Fibroblast of lung (primary cell): ENCODE measurements at places on chromosomes 12 and 14. TPM values are rescaled to one million over a fixed set of nuclear protein-coding genes. Genes with fewer than 3 reads are reported as not detected.

LRRIQ1 gene
- total RNA-seq: under 0.01 TPM in 2 replicates

PKP2 gene
- total RNA-seq: under 0.01 TPM in 2 replicates

TEX52 gene
- not detected in 2 replicates for total RNA-seq

GRCh38 chr12:32305163-32305562 is 94.2 kb upstream of the FGD4 start:
- DNase-seq: peak; percentile 61

GRCh38 chr12:76177821-76178220 is 93.3 kb upstream of the NAP1L1 start:
- DNase-seq: no peak

DNA sequence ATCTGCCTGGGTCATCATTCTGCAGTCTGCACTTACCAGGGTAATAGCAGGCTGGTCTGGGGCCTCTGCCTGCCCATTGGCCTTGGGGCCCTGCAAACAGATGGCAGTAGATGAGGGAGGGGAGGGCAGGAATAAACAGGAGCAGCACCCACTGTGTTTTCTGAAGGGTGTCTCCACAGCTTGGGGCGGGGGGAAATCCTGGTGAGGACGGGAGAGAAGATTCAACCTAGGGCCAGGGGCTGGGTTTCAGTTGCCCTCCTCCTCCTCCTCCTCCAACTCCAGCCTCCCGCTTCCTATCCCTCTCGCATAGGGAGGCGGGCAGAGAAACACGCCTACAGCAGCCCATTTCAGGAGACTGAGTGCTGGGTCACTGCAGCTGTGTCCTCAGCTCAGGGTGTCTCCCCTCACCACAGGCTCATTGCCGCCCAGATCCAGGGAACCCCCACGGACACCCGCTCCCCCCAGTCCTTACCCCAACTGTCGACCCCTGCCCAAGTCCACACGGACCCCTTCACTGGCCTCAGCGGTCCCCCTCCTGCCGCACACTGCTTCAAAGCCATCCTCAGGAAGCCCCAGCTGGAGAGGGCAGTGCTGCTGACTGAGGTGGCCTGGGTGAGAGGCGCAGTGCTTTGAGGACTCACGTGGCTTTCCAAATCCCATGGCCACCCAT is 9.1 kb upstream of the KRT80 start:
- DNase-seq: no peak

DNA sequence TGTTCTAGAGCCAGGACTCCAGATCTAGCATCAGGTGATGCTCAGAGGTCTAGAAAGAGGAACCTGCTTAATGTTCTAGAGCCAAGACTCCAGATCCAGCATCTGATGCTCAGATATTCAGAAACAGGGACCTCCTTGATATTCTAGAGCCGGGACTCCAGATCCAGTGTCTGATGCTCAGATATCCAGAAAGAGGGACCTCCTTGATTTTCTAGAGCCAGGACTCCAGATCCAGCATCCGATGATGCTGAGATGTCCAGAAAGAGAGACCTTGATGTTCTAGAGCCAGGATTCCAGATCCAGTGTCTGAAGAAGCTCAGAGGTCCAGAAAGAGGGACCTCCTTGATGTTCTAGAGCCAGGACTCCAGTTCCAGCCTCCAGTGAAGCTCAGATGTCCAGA is 36.9 kb downstream of the MEG3 start:
- no peak for DNase-seq

GRCh38 chr14:94058674-94059138 is 22.3 kb downstream of the DDX24 start:
- DNase-seq: no peak

DNA sequence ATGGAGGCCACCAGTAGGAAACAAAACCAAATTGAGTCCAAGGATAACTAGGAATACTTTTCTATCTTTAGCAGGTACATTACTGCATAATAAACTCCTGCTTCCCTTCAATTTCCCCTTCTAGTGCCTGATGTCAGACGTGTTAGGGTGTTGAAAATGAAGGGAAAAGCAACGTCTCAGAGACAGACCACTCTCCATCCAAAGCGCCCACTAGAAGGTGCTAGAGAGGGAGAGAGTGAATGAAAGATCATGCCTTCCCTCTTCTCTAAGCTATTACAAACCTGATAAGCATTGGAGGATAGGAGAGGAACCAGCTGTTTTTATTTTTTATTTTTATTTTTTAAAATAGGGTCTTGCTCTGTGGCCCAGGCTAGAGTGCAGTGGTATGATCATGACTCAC is 64.1 kb downstream of the ZNF641 start:
- no peak for DNase-seq

DNA sequence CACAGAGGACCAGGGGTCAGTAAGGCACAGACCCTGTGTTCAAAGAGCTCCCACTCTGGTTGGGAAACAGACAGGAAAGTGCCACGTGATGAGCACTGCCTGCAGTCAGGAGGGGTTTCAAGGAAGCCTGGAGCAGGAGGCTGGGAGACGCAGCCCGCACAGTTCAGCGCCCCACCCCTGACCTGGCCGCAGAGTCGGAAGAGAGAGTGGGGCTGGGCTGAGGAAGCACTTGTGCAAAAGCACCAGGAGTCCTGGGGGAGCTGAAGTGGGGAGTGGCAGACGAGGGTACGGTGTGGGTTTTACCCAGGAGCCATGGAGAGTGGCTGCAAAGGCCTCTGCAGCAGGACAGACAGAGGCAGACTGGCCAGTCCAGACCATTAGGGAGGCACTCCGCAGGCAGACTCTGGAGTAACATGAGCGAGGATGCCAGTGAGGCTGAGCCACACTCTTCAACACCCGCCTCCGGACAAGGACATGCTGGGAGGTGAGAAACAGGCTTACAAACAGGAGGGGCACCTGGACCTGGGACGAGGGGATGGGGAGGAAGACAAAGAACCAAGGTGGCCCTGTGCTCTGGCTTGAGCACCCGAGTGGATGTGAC is 85.7 kb upstream of the GPR68 start:
- DNase-seq: no peak

DNA sequence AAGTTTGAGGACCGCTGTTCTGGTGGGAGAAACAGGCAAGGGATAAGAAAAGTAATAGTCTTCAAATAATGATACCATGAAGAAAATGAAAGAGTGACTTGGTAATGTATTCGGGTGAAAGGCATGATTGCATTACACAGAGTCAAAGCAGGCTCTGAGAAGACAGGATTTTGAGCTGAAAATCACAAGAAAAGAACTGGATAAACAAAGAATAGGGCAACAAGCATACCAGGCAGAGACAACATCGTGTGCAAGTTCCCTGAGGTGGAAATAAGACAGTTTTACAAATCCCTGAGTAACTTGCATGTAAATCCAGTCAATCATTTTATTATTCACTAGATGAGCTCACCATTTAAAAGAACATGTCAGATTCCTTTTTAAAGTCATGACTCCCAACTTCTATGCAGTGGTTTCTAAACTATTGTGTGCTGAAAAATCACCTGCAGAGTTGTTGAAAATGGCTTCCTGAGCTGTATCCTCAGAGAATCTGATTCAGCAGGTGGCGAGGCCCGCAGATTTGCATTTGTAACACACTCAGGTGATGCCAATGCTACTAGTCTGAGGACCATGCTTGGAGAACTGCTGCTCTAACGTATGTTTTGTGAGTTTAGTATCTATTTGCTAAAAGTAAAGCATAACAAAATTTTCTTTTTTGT is 133.0 kb upstream of the ABCD2 start:
- DNase-seq: no peak

DNA sequence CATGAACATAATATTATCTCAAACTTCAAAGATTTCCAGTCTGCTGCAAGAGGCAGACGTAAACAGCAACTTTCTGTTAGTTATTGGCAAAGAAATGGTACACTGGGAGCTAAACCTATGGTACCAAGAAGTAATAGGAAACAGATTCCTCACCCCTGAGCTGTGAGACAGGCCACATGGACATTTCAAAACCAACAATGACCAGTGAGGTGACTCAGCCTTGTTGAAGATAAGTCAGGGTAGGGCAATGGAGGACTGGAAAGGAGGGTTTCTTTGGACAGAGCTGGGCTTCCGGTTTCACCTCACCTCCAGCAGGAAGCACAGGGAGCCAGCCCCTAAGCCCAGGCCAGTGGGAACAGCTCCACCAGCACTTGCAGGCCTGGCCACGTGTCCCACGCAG is 1320.5 kb downstream of the AACS start:
- peak; percentile 85 for DNase-seq
